ENCODE measurements at places on chromosomes 7 and 10.

- no peak for DNase-seq
Observed at GRCh38 chr10:47088656-47089354, 177.6 kb downstream of the PTPN20 start.

GRCh38 chr7:148819697-148820360 is 64.3 kb downstream of the EZH2 start:
- no peak for DNase-seq

GRCh38 chr10:48231178-48231577 is 43.3 kb downstream of the FRMPD2 start:
- DNase-seq = no peak

DNA sequence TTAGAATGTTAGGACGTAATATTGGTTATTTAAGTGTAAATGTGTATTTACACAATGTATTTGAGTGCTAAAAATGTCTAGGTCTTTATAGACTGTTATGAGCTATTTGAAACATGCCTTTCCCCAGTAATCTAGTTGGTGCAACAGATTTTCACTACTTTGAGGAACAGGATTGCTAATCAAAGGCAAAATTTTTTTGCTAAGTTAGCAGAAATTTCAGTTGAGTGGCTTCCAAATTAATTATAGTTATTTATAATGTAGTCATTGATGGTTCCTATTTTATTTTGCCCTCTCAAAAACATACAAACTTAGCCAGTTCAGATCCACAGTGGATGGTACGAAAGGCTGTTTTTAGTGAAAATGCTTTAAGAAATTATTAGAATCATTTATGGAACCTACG is 78.7 kb upstream of the LYZL2 start:
- DNase-seq = no peak

- DNase-seq = no peak
Observed at GRCh38 chr10:34549001-34549400, 266.1 kb downstream of the PARD3 start.

GRCh38 chr7:36862771-36863261 is 138.5 kb upstream of the AOAH start:
- DNase-seq = no peak

DNA sequence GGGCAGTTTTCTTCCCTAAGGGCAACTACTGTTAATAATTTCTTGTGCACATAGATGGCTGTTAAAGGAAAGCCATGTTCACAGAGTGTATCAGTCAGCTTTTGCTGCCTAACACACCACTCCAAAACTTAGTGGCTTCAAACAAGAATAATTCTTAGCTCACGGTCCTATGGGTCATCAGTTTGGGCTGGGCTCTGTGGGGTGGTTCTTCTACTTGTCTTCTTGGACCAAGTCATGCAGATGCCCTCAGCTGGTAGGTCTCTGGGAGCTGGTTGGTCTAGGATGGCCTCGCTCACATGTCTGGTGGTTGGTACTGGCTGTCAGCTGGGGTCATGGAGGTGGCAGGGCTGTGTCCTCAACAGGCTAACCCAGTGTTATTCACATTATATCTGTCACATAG is 39.6 kb downstream of the TBATA start:
- no peak for DNase-seq

- no peak for DNase-seq
Observed at GRCh38 chr10:99661377-99661763, 2.1 kb downstream of the ENTPD7 start.

- DNase-seq = no peak
Observed at GRCh38 chr7:27180431-27181420, 4.3 kb downstream of the HOXA11 start.

DNA sequence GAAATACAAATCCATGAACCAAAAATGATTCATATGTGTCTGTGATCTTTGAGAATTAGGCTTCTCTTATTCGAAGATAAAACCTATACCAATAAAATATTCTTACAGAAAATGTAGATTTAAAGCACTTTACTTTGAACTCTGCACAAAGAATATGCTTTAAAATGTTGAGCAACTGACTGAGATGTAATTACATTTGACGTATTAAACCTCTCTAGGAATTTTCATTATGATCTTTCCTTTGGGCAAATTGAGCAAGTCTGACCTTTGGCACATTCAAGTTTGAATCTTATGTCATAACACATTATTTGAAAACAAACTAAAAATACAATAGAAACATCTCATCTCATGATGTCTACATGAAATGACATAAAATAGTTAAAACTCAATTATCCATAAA is 69.2 kb upstream of the AHR start:
- DNase-seq = no peak

- DNase-seq = no peak
Observed at GRCh38 chr10:8158193-8159071, 103.9 kb downstream of the GATA3 start.

DNA sequence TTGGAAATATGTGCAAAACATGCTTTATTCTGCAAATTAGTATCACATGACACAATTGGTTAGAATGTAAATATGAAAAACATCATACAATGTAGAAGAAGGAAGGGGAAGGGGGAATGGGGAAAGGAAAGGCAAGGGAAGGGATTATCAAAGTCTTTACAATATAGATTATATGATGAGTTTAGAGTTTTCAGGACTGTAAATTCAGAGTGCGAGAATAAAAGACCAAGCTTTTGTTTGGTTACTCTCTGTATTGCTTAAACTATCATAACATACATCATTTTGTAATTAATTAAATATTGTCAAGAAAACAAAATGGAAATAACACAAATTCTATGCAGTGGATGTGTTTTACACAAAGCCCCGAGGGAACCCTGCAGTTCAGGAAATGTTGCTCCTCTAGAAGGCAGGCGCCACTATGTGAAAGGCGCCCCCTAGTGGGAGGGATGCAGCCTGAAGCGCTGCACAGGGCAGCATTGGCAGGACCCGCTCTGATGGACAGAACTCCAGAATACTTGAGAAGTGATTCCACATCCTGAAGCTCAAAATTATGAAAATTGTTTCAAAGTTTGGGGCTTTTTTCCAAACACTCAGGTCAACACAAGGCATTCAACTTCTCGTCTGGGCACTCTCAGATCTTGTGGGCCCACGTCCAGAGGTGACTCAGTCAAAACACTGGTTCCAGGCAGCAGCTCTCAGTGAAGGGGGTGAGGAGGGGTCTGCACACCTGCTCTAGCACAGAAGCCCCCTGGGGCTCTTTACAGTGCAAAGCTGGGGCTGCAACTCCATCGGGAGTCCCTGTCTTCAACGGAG is 31.6 kb upstream of the TMEM254 start:
- no peak for DNase-seq

Data from hypothalamus (tissue), 51 donors.